ENCODE measurements at places on chromosomes 16 and 17. TPM values are rescaled to one million over a fixed set of nuclear protein-coding genes. Genes with fewer than 3 reads are reported as not detected.
A peak's percentile ranks its signal among the peaks of the same experiment; 100 is the strongest.

DNA sequence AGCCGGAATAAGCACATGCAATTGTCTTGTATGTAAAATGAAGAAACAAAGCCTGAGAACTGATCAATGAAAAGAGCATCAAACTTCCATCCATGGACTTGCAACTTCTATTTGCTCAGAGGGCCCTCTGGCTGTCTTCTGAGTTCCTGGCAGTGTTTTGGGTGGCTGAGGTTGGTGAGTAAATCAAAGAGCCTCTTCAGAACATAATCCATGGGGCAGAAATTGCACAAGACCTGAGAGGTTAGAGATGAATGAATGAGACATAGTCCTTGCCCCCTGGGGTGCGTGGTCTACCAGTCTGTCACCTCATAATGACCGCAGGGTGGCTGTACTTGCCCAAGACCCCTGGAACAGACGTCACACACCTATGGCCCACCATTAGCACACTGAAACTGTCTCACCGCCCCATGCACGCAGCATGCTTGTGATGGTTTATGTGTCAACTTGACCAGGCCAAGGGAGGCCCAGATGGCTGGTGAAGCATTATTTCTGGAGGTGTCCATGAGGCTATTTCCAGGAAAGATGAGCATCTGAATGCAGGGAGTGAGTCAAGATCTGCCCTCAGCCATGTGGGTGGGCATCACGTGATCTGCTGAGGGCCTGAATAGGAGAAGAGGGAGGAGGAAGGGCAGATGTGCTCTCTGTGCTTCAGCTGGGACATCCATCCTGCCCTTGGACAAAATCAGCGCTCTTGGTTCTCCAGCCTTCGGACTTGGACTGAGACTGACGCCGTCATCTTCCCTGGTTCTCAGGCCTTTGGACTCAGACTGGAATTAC, 8.3 kb downstream of the PIK3R6 start:
- no peak for DNase-seq

Gene ZPBP2
- total RNA-seq = not detected

GRCh38 chr16:11689031-11689840, 21.0 kb downstream of the SNN start:
- DNase-seq = no peak

DNA sequence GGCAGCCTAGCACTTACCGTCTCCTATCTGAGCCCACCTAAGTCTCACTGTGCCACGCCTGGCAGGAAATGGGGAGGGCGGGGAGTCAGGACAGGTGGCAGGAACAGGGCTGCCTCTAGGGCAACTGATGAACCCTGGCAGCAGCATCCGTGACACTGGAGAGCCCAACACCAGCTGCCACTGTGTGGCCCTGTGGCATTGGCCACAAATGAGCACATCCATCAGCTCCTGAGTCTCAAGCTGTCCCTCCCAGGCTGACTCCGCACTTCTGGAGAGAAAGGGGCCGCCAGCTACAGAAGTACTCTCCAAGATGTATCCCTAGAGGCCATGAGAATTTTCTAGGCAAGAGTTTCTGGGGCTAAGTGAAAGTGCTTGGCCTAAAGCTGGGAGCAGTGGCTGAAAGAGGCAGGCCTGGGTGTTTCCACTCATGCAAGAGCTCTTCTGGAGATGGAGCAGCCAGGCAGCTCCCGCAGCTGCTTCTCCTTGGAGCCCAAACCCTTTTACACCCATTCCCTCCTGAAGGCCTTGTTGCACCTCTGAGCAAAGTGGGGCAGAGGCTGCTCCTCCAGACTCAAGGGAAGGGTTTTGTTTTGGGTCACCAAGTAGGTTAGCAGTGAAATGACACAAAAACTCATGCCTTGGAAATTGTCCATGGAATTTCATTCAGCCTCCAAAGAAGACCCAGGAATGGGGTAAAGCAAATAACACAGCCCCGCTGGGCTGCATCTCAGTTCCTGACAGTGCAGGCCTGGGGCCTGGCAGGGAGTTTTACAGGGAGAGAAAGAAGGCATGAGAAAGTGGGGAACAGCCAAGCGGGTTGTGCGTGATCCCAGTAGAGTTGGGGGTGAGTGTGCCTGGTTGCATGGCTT, 25.8 kb downstream of the PEMT start:
- DNase-seq = no peak

GRCh38 chr16:12011565-12011964, 35.0 kb downstream of the SNX29 start:
- no peak for DNase-seq

DNA sequence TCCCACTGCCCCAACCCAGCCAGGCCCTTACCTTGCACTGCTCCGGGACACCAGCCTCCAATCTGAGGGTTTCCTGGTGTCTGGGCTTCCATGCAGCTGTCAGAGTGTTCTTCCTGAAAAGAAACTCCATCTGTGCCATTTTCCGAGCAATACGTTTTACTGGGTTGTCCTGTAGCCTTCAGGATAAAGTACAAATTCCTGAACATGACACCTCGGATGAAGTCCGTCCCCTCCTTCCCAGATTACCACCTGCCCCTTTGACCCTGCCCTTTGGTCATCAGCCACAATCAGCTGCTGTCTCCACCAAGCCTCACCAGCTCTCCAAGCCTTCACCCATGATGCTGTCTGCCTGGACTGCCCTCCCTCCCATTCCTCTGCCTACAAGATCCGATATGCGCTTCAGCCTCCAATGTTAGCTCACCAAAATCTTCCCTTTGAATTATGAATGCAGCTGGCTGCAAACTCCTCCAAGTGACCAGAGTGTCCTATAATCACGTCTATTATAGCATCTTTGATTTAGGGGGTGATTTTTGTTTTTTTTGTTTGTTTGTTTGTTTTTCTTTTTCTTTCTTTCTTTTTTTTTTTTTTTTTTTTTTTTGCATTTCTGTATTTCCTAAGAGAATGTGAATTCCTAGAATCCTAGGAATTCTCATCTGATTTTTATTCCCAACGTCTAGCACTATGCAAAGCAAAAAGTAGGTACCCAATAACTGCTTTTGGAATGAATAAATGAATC, 60.6 kb upstream of the KIFC3 start:
- DNase-seq = peak; percentile 25

Gene TBC1D3H
- total RNA-seq = not detected

Gene DNAH2
- total RNA-seq = not detected

DNA sequence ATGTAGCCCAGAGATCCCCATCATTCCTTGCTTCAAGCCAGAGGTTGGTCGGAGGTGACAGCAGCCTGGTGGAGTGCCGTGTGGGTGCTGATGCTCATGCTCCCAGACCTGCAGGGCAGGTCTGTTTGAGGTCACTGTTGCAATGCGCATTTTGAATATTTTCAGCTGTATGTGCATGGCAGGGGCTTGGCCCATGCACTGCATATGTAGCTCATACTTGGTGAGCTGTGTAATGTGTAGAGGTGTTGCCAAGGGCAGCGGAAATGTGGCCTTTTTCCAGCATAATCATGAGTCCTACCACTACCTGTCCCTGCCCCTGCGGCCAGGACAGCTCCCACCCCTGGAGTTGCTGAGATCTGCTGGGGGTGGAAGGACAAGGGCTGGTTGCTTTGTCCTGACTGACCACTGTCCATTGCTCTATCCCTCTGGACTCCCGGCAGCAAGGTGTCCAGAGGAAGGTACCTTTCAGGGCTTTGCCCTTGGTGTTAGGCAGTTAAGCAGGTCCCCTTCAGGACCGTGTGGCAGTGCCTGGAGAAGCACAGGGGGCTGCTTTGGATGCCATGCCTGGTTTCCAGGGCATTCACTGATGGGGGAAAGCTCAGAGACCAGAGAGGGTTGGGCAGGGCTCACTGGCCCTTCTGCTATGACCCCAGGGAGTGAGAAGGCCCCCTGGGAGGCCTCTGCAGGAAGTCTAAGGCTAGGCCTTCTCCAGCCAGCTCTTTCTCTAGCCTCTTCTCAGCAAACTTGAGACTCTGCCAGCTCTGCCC, 215.2 kb downstream of the NTN1 start:
- DNase-seq = no peak

DNA sequence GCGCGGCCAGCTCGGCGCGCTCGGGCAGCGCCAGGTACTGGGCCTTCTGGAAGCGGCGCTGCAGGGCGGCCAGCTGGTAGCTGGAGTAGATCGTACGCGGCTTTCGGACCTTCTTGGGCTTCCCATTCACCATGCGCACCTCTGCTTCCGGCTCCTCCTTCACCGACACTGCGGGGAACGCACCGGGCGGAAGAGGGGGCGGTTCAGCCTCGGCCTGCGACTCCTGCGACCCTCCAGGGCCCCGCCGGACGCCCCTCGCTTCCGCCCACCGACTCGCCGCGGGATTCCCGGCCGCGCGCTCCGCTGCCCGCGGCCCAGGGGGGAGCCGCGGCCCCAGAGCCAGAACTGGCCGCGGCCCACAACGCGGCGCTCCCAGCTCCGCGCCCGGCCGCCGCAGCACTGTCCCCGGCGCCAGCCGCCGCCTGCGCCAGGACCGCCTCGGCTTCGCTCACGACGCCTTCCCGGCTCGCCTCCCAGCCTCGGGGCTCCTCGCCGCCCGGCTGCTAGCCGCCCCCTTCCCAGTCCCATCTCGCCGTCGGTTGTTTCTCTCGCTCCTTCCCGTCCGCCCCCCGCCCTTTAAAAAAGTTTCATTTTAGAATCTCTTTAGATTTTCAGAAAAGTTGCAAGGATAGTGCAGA, 1.5 kb downstream of the DLX3 start:
- DNase-seq = no peak

Gene OSGIN1
- total RNA-seq = 69.7 TPM

Gene FNDC8
- not detected for total RNA-seq

GRCh38 chr17:52827526-52827925, 669.0 kb upstream of the CA10 start:
- DNase-seq = no peak

Data from Caki2 (cell line).